ENCODE measurements at places on chromosomes 16 and 17.
A peak's percentile ranks its signal among the peaks of the same experiment; 100 is the strongest.

DNA sequence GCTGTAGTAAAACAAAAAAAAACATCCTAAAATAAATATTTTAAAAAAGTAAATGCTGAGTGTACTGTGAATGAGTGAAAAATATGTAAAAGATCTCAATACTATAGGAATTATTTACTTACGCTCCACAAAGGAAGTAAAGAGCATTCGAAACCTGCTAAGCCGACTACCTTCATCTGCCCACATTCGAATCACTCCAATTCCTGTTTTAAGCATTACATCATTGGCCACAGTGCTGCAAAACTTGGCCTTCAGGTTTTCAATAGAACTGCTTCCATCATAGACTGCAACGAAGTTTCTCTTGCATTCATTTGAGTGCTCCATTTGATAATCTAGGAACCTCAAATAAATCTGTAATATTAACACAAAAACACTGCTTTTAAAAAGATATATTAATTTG is 34.4 kb downstream of the NETO2 start:
- DNase-seq = no peak

DNA sequence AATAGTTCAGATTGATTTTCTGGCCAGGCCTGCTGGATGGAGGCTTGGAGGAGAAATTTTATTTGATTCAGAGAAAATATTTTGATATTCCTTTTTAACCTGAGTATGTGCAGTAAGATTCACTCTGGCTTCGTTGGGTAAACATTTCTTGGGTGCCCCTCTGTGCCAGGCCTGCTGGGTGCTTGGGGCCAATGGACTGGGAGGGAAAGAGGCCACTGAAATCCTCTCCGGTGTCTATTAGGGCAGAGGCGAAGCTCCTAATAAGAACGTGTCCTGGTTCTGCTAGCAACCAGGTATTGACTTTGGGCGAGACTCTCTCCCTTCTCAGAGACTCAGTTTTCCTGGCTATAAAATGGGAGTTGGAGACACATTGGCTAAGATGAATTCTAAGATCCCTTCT is 122.5 kb downstream of the CYLD start:
- no peak for DNase-seq

DNA sequence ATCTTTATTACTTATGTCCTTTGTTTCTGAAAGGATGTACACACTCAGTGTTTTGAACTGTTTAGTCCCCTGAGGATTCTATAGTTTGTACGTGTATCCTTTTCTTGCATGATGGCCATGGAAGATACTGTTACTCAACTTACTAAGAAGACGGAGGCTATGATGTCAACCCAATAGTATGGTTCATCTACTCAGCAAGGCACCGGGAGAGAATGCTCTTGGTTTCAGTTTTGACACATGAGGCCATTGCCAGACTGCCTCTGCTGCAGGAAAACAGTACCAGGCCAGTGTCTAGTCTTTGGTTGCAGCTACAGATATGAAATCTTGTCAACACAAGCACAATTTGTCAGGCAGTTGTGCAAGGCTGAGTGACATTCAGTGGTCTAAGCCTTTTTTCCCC is 134.5 kb downstream of the MRTFB start:
- DNase-seq = no peak

- DNase-seq = no peak
Measured at GRCh38 chr17:3256575-3256974, 41.6 kb downstream of the OR3A1 start.

- peak; percentile 19 for DNase-seq
Measured at GRCh38 chr16:21989133-21989532, 11.8 kb downstream of the PDZD9 start.

DNA sequence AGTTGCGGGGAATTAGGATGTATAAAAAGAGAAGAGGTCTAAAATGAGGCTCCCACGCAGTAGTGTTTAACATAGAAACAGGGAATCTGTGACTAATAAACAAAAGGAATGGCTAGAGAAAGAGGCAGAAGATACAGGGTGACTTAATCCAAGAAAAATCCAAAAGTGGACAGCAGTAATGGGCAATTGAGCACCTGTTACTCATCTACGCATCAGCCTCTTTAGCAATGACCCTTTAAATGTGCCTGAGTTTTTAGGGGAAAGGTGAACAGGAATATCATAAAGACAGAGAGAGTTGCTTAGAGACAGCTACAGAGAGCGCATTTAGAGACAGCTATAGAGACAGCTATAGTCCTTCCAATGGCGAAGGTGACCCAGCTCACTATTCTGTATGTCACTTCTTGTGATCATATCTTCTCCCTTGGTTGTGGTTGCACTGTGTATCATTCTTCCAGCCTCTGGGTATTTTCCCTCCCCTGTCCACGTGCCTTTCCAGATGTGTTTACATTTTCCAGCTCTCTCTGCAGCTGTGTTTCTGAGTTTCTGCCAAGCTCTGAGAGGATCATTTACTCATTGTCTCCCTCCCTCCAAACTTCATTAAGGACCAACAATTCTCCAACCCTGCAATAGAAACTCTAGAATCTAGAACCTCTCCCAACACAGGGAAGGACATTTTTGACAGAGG is 61.5 kb downstream of the MYOCD start:
- peak; percentile 36 for DNase-seq

DNA sequence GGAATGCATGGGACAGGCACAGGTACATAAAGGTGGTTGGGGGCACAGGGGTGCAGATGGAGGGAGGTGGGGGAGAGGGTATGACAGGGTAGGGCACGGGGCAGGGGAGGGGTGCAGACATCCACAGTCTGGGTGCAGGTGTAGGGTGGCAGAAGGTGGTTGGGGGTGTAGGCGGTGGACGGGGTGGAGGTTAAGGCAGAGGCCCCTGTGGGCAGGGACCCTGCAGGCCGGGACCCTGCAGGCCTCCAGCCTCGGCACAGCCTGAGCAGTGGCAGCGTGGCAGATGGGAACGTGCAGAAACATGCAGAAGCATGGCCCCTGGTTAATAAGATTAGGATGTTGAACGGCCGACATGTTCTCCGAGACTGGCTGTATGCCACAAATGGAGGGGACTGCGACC is 115.2 kb downstream of the RBFOX3 start:
- DNase-seq = no peak

GRCh38 chr17:38341035-38341721 is 2.6 kb downstream of the GPR179 start:
- no peak for DNase-seq

GRCh38 chr16:90047714-90048346 is 28.6 kb upstream of the DBNDD1 start:
- DNase-seq = no peak

DNA sequence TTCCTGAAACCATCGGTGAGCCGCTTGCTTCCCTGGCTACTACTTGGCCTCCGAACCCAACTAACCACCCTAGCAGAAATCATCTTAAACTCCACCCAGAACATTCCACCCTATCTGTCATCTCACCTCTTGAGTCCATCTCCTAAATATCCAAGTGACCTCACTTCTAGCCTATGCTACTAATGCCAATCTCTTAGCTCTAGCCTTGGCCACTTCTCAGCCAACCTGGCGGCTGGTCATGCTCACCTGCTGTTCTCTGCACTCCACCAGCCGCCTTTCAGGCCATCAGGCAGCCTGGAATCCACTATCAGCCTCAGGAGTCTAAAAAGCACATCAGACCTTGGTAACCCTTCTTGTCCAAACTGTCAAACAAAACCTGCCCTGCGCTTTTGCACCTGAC is 11.9 kb upstream of the CYTH1 start:
- no peak for DNase-seq

GRCh38 chr17:50935221-50935995 is 69.3 kb upstream of the TOB1 start:
- no peak for DNase-seq

DNA sequence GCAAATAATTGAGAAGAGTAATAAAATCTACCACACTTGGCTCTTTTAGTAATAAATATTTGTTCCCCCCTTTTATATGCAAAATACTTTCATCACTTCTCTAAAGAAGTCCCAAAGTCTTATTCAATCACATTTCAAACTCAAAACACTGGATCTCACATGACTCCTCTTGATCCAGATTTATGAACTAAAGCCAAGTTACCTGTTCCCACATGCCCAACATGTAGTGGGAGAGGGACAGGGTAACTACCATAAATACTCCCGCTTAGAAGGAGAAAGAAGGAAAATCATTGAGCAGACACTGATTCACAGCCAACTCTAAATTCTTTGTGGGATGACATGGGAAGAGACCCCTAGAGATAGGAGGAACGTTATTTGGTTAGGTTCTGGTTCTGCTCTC is 64.9 kb upstream of the PMFBP1 start:
- no peak for DNase-seq

GRCh38 chr17:40354221-40355122 is 10.1 kb downstream of the GJD3 start:
- no peak for DNase-seq

- no peak for DNase-seq
Measured at GRCh38 chr16:53131050-53131362, 76.2 kb downstream of the CHD9 start.

DNA sequence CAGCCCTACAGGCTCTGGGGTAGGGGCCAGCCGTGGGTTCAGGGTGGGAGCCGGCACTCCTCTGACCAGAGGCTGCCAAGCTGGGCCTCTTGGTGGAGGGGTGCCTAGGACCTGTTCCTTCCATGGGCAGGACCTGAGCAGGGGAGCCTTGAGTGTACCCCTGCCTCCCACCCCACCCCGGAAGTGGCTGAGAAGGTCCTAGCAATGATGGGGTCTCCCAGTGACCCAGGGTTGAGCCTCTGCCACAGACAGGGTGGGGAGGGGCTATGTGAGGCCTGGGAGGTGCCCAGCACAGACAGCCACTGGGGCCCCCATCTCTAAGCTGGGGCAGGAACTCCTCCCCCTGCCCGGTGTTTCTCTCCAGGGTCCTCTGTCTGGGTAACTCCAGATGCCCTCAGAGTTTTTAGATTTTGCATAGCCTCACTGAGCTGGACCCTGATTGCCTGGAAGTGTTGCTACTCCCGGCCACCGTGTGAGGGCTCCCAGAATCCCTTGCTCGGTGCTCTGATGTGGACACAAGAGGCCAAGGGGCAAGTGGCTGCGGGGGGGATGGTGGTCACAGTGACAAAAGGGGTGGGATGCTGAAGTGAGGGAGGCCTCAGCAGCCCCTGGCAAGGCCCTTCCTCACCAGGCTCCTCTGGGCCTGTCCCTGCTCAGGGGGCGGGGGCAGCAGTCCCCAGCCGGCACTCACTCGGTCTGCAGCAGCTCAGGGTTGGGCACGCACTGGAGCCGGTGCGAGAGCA is 6.4 kb upstream of the MTSS2 start:
- no peak for DNase-seq

DNA sequence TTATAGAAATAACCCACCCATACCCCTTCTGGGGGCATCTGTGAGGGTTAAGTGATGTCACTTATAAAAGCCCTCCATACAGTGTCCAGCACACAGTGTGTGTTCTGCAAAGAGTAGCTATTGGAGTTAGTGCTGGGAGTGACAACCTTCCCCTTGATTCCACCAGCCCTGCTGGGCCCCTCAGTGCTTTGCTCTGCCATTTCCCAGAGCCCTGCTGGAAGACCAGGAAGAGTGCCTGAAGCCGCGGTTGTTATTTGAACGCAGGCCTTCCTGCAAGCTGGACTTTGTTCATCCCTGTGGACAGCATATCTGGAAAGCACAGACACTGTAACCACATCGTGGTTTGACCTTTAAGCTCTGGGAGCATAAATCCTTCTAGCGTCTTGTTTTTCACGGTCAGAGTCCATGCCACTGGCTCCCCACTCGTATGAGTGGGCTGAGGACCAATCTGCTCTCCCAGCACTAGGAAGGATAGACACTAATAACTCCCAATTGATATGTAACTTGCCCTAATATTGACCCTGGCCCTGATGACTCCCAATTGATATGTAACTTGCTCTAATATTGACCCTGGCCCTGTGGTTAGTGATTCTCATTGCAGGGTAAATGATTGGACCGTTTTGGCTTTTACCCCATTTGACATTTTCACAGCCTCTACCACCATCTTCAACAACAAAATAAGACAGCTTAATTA is 297.1 kb upstream of the MAF start:
- peak; percentile 1 for DNase-seq

DNA sequence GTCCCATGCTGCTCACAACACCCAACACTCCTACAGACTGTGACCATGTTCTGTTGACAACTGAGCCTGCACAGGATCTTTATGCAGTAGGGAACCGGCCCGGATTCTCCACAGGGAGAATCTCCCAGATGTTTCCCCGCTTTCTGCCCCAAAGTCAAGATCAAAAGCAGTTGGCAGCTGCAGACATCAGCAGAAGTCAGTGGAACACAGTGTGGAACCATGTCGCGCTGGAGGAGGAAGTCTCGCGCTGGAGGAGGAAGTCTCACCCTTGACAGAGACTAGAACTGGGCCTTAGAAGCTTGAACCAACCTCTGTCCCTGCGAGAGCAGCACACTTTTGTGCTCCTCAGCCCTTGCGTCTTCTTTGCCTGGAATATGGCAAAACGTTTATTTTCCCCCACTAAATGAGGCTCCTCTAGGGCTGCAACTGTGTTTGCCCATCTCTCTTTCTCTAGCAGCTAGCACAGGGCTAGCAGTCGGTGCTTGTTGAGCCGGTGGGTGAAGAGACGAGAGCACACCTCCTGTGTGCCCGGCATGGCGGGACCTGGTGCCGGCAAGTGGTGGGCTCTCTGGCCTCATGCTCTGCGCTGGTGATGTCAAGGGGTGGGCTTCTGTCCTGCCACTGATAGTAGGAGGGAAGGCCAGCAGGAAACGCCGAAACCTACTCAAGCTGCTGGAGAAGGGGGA is 2.1 kb upstream of the MRC2 start:
- no peak for DNase-seq
